ENCODE measurements at places on chromosomes 6 and 20.
A peak's percentile ranks its signal among the peaks of the same experiment; 100 is the strongest.

DNA sequence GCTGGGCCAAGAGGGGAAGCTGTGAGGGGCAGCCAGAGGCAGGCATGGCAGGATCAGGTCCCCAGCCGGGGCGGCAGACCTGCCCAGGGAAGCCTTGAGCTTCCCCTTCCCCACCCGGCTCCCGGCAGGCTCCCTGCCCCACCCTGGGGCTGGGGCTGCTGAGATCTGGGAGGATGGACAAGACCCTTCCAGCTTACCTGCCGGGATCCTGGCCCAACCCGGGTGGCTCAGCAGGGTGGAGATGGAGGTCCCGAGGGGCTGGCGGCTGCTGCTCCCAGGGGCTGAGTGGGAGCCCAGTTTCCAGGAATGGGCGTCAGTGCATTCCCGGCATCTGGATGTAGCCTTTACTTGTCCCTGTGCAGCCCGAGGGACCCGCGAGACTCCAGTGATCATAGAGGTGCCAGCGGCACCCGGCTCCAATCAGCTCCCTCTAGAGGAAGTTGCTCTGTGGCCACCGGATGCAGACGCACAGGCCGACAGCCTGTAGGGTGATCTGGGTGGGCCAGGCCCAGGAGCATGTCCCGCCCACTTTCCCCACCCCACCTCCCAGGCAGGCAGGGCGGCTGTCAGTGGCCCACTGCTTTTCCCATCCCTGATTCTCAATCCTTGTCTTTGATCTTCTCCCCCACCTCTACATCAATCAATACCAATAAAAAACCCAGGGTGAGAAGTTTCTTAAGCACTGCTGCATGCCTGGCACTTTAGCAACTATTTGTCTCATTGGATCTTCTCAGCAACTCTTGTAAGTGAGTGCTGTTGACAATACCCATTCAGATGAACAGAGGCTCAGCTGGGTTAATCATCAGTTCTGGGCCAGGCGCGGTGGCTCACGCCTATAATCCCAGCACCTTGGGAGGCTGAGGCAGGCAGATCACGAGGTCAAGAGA, at the start of gene BAK1:
Gene BAK1 (minus strand): TSS at position 449 of the 887 bp plus-strand sequence. CDS start 2,672 bp downstream, outside the sequence.
- peak; percentile 98 for DNase-seq

GRCh38 chr6:163501439-163501838, 86.9 kb downstream of the QKI start:
- no peak for DNase-seq

GRCh38 chr6:102759415-102759814, 1365.9 kb downstream of the GRIK2 start:
- no peak for DNase-seq

- DNase-seq, result no peak
These were observed 2.8 kb upstream of the FOXC1 start for GRCh38 chr6:1606780-1607515.

- DNase-seq, result no peak
These were observed 167.5 kb downstream of the TMEM242 start for GRCh38 chr6:157155804-157156203.

DNA sequence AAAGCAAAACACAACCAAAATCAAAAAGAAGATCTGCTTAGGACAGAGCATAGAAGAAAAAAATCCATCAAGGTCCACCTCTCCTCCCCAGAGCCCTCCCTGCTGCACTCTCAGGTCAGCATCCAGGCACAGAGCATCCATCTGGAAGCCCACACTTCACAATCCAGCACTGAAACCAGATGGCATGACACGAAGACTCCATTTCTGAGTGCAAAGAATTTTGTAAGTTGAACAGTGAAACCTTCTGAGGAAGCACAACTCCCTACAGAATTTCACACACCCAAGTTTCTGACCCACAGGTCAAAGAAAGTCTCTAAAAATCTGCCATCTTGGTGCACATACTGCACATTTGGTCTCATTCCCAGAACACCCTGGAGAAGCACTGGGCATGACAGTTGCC, 128.8 kb upstream of the STXBP5 start:
- no peak for DNase-seq

GRCh38 chr6:145480024-145480423, 255.3 kb downstream of the EPM2A start:
- no peak for DNase-seq

GRCh38 chr20:2859330-2860121, 13.8 kb upstream of the PTPRA start:
- DNase-seq, result no peak

DNA sequence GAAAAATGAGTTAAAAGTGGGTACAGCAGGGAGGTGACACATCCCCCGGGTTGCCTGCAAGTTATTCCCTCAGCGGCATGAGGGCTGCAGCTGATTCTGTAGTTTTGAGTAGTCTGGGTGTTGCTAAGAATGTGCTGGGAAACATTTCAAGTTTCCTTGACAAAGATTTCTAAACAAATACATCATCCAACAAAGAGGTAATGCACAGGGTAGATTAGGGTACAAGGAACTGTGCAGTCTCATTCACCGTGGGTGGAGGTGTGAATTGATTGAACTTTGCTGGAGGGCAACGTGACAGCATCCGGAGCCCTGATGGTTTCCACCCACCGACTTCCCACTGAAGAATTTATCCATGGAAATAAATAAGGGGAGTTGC, 21.8 kb downstream of the CASS4 start:
- DNase-seq, result no peak

GRCh38 chr6:108946695-108947094, 98.5 kb downstream of the ARMC2 start:
- no peak for DNase-seq

DNA sequence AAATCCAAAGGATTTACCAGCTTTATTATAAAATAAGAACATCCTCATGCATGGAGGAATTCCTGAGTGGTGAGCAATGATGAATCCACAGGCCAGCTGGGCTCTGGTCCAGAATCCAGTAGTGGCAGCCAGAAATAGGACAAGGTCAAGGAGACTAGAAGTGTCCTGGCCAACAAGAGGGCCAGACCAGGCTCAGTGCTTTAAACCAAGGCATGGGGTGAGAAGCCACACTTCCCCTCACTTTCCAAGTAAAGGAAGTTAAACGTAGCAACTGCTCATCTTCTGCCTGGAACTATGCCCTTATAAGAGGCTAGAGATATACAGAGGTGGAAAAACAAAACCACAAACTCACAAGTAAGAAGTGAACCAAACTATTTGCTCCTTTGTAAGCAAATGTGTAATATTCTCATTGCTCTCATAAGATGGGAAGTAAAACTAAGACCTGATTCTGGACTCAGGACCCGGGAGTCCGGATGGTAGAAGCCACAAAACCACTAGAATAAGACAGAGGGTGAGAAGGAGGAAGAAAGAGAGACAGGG, 253.2 kb downstream of the UST start:
- no peak for DNase-seq

GRCh38 chr6:130935978-130936377, 108.8 kb downstream of the SMLR1 start:
- no peak for DNase-seq

GRCh38 chr6:21023210-21023609, 489.0 kb downstream of the CDKAL1 start:
- DNase-seq, result peak; percentile 44

- no peak for DNase-seq
These were observed 324.8 kb downstream of the SMOC2 start for GRCh38 chr6:168765752-168766151.

- no peak for DNase-seq
These were observed 270.2 kb upstream of the IMPG1 start for GRCh38 chr6:76342611-76343160.

DNA sequence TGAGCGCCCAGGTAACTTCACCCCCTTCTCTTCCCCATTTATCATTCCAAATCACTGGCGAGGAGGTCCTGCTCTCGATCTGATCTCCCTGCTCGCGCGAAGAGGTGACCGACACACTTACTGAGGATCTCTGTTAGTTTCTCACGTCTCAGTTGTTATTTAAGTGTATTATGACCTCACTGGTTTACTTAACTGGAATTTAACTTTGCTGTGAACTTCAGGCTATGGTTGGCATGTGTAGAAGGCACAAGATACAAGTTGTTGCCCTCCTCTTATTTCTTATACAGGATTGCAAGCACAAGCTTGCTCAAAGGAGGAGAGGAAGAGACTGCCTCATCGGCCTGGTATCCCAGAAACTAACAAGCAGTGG, 1.2 kb downstream of the RNF217 start:
- DNase-seq, result peak; percentile 24

- DNase-seq, result no peak
These were observed 37.9 kb upstream of the BCAS1 start for GRCh38 chr20:54108326-54108642.

DNA sequence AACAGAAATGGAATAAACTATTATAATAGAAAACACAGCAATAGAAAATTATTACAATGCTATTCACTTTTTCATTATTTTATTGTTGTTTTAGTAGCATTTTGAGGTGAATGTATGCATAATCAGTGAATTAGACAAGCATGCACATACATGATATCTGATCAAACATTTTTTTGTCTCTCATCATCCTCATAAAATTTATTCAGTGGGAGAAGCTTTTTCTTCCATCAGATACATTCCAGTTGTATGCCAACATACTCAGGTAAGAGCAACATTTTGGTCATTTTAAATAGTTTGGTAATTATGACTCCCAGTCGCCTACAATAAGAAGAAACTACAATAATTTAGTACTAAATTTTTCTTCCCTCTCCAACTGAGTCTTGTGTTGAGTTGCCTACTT, 44.5 kb downstream of the ADGRF1 start:
- no peak for DNase-seq

- DNase-seq, result no peak
These were observed 79.1 kb downstream of the RPP40 start for GRCh38 chr6:4924661-4925271.

- DNase-seq, result peak; percentile 49
These were observed 45.9 kb downstream of the ELOVL5 start for GRCh38 chr6:53302678-53303360.

DNA sequence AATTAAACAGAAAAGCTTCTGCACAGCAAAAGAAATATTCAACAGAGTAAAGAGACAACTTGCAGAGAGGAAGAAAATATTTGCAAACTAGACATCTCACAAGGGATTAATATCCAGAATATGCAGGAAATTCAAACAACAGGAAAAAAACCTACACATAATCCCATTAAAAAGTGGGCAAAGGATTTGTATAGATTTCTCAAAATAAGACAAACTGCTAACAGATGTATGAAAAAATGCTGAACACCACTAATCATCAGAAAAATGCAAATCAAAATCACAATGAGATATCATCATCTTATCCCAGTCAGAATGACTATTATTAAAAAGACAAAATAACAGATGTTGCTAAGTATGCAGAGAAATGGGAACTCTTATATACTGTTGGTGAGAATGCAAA, 129.6 kb downstream of the SYNDIG1 start:
- DNase-seq, result no peak

DNA sequence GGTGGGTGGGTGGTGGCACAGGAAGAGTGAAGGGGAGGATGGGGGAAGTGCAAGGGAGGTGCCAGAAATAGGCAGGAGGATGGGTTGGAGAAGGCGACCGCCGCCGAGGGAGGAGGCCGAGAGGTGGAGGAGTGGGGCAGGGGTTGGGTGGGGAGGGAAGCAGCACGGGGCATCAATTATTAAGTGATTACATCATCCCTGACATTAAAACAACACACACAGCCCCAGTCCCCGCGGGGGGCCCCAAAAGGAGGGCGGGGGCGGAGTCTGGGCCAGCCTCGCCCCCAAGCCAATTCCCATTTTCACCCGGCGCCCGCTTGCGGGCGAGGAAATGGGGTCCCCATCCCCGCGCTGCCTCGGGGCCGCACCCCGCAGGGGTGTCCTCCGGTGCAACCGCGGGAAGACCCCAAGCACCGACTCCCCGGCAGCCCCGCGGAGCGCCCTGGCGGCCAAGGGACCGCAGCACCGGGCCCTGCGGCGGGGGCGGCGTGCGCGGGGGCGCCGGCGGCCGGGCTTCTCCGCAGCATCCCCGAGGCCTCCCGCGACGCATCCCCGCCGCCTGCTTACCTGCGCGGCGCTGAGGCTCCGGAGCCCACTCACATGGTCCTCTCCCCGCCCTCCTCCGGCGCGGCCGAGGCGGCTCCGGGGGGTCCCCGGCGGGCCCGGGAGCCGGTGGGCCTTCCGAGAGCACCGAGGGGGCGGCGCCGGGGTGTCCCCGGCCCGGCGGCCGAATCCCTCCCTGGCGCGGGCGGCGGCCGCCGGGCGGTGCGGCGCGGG, 663 bp downstream of the FYN start:
- no peak for DNase-seq

DNA sequence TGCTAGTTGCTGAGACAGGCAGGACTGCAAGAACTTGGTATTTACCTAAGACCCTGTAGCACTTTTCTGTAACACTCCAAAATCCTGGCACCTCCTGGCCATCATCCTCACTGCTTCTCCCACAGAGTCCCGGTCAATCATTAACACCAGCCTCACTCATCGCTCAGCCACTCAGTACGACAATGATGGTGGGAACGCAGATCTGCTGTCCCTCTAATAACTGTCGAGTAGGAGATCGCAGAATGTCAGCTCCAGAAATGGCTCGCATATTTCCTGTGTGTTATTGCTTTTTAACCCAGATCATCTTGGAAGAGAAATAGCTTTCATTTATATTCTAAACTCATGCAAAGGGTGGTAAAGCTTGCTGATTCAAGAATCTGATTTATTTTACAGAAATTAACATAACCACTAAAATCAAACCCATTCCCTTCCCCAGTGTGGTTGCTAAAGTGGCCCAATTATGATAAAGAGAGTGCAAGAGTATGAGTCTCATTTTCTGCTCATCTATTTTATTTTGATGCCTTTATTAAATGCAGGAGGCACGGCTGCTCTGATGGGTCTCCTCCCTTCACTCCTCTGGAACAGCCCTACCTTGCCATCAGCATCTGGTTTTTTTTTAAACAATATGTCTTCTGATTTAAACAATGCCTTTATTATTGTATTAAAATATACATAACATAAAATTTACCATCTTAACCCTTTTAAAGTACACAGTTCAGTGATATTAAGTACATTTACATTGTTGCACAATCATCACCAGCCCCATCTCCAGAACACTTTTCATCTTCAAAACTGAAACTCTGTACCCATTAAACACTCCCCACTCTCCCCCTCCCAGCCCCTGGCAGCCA, 28.3 kb upstream of the GGTLC1 start:
- no peak for DNase-seq

GRCh38 chr20:275791-276190, 14.8 kb downstream of the C20orf96 start:
- no peak for DNase-seq

- DNase-seq, result no peak
These were observed 49.7 kb upstream of the SNX9 start for GRCh38 chr6:157773248-157773773.

DNA sequence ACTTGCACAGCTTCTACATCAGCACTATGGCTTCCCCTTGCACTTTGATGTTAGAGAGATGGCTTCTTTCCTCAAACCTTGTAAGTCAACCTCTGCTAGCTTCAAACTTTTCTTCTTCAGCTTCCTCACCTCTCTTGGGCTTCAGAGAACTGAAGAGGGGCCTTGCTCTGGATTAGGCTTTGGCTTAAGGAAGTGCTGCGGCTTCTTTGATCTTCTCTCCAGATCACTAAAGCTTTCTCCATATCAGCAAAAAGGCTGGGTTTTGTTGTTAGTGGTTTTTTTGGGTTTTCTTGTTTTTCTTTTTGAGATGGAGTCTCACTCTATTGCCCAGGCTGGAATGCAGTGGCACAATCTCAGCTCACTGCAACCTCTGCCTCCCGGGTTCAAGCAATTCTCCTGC, 24.0 kb downstream of the CDK5RAP1 start:
- no peak for DNase-seq

- no peak for DNase-seq
These were observed 50.7 kb downstream of the DOK5 start for GRCh38 chr20:54525916-54526590.
